Occipital lobe (tissue), 3 donors: ENCODE measurements at places on chromosomes 3 and 15. TPM values are rescaled to one million over a fixed set of nuclear protein-coding genes. Genes with fewer than 3 reads are reported as not detected.

FOXL2NB gene
- total RNA-seq = 0.16 TPM

DUOX1 gene
- total RNA-seq = not detected

SOX2 gene
- 78.0 TPM for total RNA-seq

C3orf85 gene
- total RNA-seq = not detected

MRAS gene
- total RNA-seq = 53.3 TPM

CYP1A1 gene
- 0.47 TPM for total RNA-seq

ARHGAP31 gene
- total RNA-seq = 3.7 TPM
